ENCODE measurements at places on chromosomes 5 and 9.

- DNase-seq, result no peak
Measured at GRCh38 chr9:82538634-82539033, 524.3 kb downstream of the RASEF start.

DNA sequence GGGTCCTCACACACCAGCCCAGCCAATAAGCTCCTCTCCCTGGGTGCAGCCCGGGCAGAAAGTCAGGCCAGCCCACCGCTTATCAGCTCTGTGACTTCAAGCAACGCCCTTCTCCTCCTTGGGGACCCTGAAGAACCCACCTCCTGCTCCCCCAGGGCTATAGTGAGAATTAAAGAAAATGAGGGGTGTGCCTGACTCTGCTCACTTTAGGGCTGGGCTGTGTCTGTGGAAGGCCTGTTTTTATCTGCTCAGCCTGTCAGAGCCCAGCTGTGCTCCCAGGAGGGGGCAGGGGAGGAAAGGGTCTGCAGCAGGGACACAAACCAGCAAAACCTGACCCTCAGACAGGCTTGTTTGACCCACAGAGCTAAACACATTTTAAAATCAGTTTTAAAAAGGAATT lies 3.9 kb downstream of the GPRIN1 start:
- DNase-seq, result no peak

DNA sequence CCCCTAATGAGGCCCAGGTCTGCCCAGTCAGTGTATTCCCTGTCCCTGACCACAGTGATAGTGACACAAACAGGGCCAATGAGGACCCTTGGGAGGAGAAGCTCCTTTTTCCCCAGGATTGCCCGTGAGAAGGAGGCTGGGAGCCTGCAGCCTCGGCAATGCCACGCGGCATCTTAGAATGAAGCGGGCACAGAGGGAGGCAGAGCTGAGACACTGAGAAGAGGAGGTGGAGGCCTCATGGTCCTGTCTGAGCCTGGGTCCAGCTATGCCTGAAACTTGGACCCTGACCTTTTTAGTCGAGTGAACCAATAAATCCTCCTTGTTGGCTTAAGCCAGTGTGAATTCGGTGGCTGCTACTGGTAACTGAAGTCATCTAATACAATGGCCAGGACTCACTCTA lies 28.4 kb downstream of the STC2 start:
- no peak for DNase-seq

- DNase-seq, result no peak
Measured at GRCh38 chr5:109825450-109825849, 135.7 kb downstream of the MAN2A1 start.

GRCh38 chr5:171484460-171484899 lies 65.0 kb downstream of the FGF18 start:
- peak; percentile 27 for DNase-seq

GRCh38 chr9:130022566-130023143 lies 20.3 kb downstream of the FNBP1 start:
- no peak for DNase-seq

Data from CD4-positive, alpha-beta T cell treated with Interleukin-6 at 100 ng/mL for 8 hours (primary cell).